Left cardiac atrium (tissue), 4 donors: ENCODE measurements at places on chromosomes 6 and 20.

- no peak for DNase-seq
These were observed 230.9 kb upstream of the DTNBP1 start for GRCh38 chr6:15893556-15894253.

GRCh38 chr6:122790423-122791309, 1.6 kb downstream of the SMPDL3A start:
- DNase-seq: no peak

DNA sequence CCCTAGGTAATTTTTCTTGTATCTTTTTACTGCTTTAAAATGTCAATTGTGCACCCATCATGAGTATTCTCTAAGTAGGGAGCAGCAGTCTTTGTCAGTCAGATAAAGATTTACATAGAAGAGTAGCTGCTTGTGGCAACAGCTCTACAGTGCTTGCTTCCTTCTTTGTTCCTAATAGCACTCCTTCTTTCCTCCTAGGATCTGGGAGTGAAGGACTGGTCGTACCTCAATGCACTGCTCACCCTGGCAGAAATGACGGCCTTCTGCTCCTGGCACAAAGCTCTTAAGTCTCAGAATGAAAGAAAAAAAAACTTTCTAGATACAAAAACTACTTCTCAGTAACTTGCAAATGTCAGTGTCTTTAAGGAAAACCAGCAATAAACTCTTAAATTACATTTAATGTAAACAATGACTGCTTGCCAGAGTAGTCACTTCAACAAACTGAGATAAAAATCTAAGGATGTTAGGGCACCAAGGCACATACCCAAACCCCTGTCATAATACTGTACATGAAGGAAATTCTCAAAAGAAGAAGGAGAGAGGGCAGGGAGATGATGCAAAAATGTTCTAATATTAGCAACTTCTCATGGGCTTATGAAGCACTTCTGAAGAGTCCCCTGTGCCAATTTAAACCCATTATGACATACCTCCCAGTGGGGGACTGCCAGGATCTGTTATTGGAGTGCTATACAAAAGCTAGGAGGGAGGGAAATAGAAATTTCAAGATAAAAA, 34.0 kb downstream of the NCOA6 start:
- no peak for DNase-seq

GRCh38 chr6:63807056-63807455, 171.5 kb downstream of the PHF3 start:
- DNase-seq: no peak

DNA sequence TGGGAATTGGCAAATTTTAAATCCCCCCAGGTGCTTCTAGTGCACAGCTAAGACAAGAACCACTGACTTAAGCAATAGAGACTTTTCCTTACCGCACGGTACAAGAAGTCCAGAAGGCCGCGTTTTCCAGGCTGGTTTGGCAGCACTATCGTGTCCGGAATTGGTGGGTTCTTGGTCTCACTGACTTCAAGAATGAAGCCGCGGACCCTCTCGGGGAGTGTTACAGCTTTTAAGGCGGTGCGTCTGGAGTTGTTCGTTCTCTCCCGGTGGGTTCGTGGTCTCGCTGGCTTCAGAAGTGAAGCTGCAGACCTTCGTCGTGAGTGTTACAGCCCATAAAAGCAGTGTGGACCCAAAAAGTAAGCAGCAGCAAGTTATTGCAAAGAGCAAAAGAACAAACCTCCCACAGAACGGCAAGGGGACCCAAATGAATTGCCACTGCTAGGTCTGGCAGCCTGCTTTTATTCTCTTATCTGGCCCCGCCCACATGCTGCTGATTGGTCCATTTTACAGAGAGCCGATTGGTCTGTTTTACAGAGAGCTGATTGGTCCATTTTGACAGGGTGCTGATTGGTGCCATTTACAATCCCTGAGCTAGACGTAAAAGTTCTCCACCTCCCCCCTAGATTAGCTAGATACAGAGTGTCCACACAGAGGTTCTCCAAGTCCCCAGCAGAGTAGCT, 264.5 kb downstream of the PREX1 start:
- no peak for DNase-seq

DNA sequence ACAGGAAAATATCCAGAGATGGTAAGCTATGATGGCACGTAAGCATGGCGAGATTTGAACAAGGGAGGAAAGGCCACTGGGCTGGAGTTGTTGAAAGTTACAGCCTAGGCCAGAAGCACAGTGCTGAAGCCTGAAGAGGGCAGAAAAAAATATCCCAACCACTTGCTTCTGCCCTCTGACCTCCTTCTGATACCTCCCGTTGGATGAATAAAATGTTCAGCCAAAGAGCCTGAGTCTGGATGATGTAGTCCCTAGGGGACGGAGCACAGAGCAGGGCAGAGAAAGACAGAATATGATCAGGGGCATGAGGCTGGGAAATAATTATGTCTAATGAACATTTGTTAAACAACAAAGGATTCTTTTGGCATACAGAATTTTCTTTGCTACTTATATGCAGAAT, 19.7 kb downstream of the KLHL31 start:
- DNase-seq: no peak

GRCh38 chr6:54086439-54086838, 24.8 kb upstream of the MLIP start:
- DNase-seq: no peak

GRCh38 chr6:129031051-129031599, 148.2 kb downstream of the LAMA2 start:
- DNase-seq: no peak

- DNase-seq: no peak
These were observed 13.7 kb upstream of the TMEM244 start for GRCh38 chr6:129874837-129875236.

GRCh38 chr6:151633526-151634335, 139.9 kb downstream of the CCDC170 start:
- DNase-seq: no peak
